ENCODE measurements at places on chromosomes 7 and 10.

GRCh38 chr10:120607710-120608703 lies 151.0 kb downstream of the PLPP4 start:
- no peak for DNase-seq

- peak; percentile 72 for DNase-seq
Observed at GRCh38 chr7:131945313-131945911, 389.0 kb upstream of the PODXL start.

- DNase-seq: no peak
Observed at GRCh38 chr10:29469481-29470354, 165.1 kb downstream of the SVIL start.

GRCh38 chr7:158532093-158532627 lies 55.5 kb downstream of the PTPRN2 start:
- no peak for DNase-seq

DNA sequence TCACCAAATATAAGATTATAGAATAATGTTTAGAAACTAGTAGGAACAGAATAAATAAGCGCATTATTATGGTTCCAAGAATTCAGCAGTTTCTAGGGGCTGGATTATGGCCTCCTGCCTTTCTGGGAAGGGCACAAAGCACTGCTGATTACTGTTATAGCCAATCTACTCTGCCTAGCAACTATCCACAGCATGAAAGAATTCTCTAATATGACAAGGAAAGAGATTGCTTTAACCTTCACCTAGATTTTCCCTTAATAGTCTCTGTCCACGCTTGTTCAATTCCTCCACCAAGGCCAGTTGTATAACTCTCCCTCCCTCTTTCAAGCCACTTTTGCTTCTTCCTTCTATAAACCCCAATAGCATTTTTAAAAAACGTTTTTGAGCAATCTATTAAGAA lies 1033.6 kb upstream of the LRRTM3 start:
- no peak for DNase-seq

- DNase-seq: no peak
Observed at GRCh38 chr10:85444868-85445267, 921.7 kb downstream of the GRID1 start.

GRCh38 chr7:3217166-3217565 lies 83.9 kb upstream of the SDK1 start:
- no peak for DNase-seq

DNA sequence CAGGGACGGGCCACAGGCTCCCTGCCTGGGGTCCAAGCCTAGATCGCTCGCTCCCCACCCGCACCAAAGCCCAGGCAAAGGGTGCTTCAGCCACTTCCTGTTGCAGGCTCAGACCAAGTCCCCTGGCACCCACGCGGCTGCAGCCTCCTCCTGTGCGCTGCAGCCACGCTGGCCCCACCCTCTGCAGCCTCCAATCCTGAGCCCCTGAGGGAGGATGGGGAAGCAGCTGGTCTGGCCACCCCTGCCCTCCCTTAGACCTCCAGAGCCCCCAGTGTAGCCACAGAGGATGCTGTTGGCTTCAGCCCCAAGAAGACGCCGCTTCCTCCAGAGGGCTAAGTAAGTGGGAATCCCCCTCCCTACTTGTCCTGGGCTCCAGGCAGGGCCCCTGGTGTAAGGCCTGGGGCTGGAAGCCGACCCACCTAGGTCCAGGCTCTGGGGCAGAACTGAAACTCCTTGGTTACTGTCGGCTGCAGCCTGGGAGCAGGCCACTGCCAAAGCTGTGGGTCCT lies 9.4 kb downstream of the LIMK1 start:
- DNase-seq: no peak

GRCh38 chr7:23426876-23427275 lies 43.4 kb downstream of the IGF2BP3 start:
- DNase-seq: no peak

- no peak for DNase-seq
Observed at GRCh38 chr7:151205730-151206129, 4.6 kb downstream of the H2BK1 start.

GRCh38 chr10:105024184-105024583 lies 383.1 kb downstream of the SORCS3 start:
- no peak for DNase-seq

DNA sequence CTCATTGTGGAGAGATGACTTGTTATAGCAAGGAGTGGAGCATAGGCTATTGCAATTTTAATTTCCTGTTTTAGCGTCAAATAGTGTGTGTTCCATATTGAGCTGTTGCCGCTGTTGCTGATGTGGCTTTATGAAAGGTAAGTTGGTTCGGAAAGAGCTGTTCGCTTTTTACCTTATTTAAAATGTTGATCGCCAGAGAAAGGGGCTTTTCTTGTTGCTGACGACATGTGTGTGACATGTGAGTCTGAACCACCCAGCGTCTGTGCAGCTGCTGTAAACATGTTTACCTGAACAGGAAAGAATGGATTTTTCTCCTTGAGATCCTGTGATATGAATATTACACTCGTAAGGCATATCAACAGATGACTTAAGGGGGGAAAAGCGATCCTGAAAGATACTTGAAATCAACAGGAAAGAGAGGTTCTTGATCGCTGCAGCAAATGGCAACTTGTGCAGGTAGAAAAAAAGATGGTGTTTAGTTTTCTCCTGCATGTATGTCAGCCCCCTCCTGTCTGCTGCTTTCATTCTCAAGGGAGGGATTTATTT lies 2.5 kb downstream of the ZEB1 start:
- no peak for DNase-seq

DNA sequence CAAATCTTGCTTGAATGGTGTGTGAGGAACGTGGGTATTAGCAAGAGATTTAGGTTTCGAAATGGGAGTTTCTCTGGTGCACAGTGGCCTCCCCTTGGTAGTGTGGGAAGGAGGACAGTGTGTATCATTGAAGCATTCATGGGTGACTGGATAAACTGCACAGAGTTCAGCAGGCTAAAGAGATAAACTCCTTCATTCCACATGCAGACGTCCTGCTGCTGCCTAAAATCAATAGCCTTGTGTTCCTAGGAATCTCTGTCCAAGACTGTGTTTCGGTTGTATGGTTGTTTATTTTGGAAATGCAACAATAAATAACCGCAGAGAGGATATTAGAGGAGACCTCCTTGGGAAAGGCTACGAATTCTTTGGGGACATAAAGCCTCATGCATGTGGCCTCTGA lies 100.9 kb upstream of the FAM171A1 start:
- no peak for DNase-seq

- no peak for DNase-seq
Observed at GRCh38 chr7:77238703-77239136, 39.1 kb upstream of the FGL2 start.

- DNase-seq: no peak
Observed at GRCh38 chr7:77542409-77542808, 5.3 kb downstream of the PTPN12 start.

GRCh38 chr10:127997271-127997670 lies 90.4 kb downstream of the PTPRE start:
- DNase-seq: no peak

- DNase-seq: no peak
Observed at GRCh38 chr10:75407224-75407712, 5.7 kb upstream of the ZNF503 start.

DNA sequence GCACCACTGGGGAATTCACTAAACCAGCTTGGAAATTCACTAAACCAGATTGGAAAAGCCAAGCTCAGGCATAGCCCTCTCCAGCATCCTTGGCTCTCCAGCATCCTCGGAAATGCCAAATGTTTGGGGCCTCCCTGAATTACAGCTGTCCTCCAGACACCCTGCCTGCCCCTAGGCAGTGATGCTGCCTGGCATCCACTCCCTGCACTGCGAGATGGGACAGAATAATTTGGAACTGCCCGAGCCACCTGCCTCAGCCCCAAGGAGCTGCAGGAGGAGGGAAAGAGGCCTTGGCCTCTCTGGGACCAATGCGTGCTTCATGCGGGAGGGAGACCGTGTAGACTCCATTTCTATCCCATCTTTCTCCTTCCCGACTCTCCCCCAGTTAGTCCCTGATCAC lies 64.3 kb downstream of the INSIG1 start:
- no peak for DNase-seq

DNA sequence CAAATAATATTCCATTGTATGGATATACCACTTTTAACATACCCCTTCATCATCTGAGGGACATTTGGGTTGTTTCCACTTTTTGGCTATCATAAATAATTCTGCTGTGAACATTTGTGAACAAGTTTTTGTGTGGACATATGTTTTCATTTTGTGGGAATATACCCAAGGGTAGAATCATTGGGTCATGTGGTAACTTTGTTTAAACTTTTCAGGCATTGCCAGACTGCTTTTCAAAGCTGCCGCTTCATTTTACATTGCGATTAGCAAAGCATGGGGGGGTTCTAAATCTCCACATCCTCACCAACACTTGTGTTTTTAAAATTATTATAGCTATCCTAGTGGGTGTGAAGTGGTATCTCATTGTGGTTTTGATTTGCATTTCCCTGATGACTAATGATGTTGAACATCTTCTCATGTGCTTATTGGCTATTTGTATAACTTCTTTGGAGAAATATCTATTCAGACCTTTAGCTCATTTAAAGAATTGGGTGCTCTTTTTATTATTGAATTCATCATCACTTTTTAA lies 8.4 kb upstream of the HHEX start:
- no peak for DNase-seq

- no peak for DNase-seq
Observed at GRCh38 chr10:17644485-17644943, 563 bp downstream of the STAM start.

DNA sequence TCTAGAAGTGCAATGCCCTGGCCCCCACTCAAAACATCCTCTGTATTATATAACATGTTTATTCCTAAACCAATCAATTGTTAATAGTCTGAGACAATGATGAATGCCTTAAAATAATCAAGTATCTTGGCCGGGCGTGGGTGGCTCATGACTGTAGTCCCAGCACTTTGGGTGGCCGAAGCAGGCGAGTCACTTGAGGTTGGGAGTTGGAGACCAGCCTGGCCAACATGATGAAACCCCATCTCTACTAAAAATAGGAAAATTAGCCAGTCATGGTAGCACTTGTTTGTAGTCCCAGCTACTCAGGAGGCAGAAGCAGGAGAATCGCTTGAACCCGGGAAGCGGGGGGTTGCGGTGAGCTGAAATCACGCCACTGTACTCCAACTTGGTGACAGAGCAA lies 29.4 kb upstream of the CACNA2D1 start:
- DNase-seq: no peak

DNA sequence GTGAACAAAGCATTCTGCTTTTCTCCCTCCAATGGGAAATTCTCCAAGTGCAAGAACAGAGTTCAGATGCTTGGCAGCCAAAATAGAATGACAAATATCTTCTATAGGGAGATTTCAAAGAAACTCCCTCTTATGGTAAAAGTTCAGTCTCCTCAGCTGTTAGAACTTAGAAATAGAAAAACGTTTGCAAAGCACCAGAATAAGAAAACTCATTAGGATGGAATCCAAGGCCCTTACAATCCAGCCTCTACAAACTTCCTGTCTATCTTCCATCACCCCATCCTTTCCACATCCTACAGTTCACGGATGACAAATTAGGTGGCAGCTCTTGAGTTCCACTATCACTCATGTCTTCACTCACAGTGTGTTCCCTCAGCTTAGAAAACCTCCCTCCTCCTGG lies 25.7 kb downstream of the FAM13C start:
- no peak for DNase-seq

DNA sequence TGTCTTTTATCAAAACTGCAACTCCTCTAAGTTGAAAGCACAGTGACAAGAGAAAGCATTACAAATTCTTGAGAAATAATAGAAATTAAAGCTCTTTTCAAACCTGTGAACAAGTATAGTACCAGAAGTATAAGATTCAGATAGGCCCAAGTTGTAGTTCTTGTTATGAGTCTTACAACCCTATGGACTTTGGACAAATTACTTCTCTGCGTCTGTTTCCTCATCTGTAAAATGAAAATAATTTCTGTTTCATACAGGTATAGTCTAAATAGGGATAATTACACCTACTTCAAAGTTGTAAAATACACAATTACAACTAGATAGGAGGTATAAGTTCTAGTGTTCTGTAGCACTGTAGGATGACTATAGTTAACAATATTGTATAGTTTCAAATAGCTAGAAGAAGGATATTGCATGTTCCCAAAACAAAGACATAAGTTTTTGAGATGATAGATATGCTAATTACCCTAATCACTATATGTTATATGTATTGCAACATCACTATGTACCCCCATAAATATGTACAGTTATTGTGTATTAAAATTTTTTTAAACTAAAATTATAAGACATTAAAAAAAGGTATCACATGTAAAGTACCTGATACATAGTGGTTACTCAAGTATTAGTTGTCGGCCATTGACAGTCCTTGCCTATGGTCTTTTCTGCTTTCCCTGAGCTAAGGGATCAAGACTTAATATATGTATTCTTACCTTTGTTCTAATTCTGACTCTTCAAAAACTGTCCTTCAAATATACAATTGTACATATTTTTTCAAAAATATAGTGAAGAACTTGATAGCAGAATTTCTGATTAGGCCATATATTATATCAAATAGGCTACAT lies 1.8 kb upstream of the WASL start:
- DNase-seq: no peak

DNA sequence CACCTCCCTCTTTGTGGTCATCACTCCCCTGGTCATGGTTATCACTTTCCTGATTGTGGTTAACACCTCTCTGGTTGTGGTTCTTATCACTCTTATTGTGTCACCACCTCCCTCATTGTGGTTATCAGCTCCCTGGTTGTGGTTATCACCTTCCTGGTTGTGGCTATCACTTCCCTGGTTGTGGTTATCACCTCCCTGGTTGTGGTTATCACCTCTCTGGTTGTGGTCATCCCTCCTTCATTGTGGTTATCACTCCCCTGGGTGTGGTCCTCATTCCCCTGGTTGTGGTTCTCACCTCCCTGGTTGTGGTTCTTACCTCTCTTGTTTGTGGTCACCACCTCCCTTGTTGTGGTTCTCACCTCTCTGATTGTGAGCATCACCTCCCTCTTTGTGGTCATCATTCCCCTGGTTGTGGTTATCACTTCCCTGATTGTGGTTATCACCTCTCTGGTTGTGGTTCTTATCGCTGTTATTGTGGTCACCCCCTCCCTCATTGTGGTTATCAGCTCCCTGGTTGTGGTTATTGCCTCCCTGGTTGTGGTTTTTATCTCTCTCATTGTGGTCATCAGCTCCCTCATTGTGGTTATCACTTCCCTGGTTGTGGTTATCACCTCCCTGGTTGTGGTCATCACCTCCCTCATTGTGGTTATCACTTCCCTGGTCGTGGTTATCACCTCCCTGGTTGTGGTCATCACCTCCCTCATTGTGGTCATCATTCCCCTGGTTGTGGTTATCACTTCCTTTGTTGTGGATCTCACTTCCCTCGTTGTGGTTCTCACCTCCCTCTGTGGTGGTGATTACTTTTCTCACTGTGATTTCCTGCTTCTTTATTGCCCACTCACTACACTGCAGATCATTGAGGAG lies 106.7 kb downstream of the GPR26 start:
- DNase-seq: no peak

DNA sequence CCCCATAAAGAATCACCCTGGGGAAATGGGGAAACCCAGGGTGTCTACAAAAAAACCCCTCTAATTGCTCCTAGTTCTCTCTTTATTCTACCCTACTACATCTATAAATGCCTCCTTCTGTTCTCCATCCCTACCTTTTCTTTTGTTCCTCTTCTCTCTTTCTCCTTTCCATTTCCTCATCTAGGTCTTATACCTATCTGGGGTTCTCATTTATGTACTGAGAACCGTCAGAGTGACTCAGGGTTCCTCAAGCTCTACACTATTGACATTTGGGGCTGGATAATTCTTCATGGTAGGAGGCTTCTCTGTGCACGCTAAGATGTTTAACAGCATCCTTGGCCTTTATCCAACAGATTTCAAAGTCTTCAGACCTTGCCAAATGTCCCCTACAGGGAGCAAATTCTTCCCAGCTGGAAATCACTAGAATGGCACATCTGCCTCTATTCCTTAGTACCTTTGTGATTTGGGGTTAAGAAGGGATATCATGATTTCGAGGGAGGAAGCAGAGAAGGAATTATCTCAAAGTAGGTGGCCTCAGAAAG lies 137.4 kb upstream of the PTN start:
- DNase-seq: no peak
